ENCODE measurements at places on chromosomes 13 and 19.
A peak's percentile ranks its signal among the peaks of the same experiment; 100 is the strongest.

GRCh38 chr19:14096272-14096992 lies 5.9 kb upstream of the SAMD1 start:
- no peak for DNase-seq

DNA sequence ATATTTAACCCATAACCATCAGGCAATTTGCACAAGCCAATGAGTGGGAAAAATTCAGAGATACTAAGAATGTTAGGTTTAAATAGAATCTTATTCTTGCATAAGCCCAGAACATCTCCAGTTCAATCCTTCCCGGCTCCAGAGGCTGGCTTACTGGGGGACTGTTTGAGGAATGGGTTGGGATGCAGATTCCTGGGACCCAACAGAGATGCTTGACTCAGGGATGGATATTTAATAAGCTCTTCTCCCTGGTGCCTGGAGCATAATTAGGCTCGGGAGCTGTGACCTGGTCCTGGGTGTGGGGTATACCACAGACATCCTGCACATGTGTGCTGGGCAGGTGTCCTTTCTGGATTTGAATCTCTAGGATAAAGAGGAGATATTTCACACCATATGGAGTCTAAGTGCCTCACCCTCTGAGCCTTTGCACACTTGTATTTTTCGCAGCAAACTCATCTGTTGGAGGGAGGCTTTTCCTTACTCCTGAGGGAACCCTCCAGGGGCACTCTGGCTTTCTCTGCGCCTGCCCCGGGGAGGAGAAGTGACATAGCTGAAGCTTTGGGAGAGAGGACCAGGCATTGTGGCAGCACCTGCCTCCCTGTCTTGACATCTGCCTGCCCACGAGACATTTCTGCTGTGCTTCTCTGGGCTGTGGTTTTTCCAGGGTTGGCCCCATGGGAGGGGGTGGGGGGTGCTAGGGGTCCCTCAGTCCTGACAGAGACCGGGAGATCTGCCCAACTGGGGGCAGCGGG lies 36.1 kb upstream of the ANKRD10 start:
- DNase-seq = no peak

DNA sequence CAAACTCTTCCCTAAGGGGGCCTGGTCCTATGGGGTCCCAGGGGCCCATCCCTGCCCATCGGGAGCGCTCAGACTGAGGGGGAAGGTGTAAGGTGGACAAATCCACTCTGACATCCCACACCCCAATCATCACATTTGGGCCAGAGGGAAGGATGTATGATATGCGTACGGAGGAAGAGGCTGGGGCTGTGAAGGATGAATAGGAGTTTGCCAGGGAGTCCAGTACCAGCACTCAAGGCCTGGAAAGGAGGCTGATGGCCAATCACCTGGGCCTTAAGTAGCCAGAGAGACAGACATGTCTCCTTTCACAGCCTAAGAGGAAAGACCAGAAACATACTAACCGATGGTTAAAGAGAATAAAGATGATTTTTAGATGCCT lies 14.9 kb downstream of the TJP3 start:
- no peak for DNase-seq

GRCh38 chr13:41502673-41503072 lies 45.3 kb downstream of the RGCC start:
- DNase-seq = no peak

DNA sequence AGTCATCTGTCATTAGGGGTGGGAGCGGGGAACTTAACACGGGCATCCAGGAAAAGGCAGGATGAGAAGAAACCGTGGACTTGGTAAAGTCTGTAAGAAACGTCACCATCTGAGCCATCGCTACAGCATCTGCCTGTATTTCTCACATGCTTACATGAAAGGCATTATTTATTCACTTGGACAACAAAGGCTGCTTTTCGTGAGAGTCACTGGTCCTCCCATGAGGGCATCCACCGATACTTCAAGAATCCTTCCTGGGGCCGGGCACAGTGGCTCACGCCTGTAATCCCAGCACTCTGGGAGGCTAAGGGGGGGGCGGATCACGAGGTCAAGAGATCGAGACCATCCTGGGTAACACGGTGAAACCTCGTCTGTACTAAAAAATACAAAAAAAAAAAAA lies 16.1 kb downstream of the ZNF446 start:
- DNase-seq = no peak

- no peak for DNase-seq
Measured at GRCh38 chr19:49441960-49442350, 628 bp upstream of the SLC17A7 start.

DNA sequence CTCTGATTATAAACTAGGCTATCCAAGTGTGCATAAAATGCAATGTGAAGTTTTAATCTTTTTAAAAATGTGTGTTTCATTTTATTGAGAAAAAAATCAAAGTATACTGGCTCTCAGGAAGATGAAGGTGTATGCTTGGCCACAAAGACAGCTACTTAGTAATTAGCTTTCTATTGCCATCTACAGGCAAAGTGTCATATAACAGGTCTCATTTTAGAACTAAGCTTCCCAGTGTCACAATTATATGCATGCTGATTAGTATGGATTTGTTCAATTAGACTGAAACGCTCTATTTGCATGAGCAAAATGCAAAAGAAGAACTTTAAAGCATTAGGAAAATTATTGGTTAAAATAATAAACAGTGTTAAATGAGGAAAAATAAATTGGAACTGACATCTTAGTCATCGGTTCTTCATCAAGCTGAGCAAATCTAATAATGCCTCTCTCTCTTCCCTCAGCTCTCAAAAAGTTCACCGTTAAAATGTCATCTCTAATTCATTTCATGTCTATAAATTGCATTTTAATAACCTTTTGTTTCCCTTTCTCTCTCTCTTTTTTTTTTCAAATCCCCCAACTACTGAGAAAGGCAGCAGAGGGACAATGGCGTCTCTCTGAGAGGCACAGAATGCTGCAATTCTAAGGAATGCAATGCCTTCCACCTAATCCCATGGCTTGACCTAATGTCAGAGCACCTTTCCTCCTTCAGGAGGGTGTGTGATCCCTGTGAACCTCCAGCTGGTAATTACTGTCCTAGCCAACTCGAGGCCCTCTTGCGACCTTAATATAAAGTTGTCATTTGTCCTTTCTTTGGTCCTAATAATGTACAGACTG lies 313.1 kb upstream of the MAB21L1 start:
- peak; percentile 3 for DNase-seq

- no peak for DNase-seq
Measured at GRCh38 chr13:66673401-66673800, 556.7 kb downstream of the PCDH9 start.

- DNase-seq = no peak
Measured at GRCh38 chr13:113808058-113808834, 49.2 kb downstream of the TMEM255B start.

DNA sequence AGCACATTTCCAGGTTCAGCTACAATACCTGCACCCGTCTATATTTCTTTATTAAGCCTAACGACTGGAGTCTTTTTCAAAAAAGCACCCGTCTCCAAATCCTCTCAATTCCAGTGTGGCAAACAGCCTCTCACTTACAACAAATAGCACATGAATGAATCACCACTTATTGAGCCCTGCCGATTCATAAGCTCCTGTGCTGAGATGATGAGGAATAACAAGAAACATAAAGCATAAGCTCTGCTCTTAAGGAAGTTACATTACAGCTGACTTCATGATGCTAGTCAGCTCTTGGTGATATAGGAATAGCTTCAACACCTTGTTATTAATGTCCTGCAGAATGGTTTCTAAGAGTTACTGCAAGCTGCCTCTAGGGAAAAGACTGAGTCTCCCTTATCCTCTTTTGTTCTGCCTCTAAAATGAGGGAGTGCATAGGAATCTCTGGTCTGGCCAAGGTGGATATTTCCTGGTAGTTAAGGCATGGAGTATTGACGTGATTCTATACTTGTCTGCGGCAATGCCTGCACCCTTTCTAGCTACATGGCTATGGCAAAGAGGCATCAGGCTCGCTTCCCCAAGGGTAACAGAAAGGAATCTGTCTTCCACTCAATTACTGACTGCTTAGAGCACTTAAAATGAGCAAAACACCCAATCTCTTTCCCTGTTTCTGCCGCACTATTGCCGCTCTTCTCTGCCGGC lies 195.7 kb downstream of the KLF12 start:
- no peak for DNase-seq

DNA sequence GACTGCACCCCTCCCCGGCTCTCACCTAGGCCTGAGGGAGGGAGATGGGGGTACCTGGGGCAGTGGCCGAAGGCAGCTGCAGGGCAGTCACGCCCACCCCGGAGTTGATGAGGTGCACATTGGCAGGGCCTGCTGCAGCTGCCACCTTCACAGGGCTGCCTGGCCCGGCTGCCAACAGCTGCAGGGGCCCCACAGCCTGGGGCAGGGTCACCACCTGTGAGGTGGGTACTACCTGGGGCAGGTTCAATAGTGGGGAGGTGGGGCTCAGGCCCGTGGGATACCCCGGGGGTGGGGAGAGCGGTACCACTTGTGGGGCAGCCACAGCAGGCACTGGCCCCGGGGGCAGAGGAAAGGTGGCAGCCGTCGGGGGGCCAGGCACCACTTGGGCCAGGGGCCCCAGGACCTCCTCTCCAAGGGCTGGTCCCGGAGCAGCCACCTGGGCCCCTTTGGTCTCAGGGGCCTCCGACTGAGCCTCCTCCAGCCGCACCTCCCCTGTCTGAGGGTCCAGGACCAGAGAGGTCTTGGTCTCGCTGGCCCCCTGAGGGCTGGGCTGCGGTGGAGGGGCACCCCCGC lies 2.7 kb downstream of the SIX5 start:
- DNase-seq = no peak

- DNase-seq = no peak
Measured at GRCh38 chr13:39363382-39363772, 239.6 kb downstream of the LHFPL6 start.

DNA sequence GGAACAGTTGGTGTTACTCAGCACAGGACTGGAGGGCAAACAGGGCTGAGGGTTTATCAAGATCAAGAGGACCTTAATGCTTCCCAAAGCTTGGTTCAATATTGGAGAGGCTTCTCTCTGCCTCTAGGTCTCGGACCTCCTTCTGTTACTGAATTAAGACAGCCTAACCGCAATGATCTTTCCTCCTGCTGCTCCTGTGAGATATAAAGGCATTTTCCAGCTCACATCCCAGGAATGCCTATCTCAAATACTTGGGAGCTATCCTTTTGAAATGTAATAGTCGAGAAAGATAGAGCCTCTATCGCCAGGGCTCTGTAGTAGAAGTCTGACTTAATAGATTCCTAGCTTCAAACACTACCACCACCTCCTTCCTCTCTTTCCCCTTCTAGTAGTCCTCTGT lies 1475.0 kb downstream of the SLITRK1 start:
- no peak for DNase-seq

All from K562 (cell line).